HepG2 (cell line): ENCODE measurements at places on chromosomes 7 and 10.

- DNase-seq, result no peak
- H3K27me3 ChIP-seq, result no peaks in the 10 kb centered on the region
- no peak overlapping the region for H3K4me3 ChIP-seq
- H3K27ac ChIP-seq, result no peak overlapping the region
Observed at GRCh38 chr7:137956591-137956990, 45.3 kb downstream of the CREB3L2 start.

- H3K36me3 ChIP-seq, result no peaks in the 10 kb centered on the region
- H3K4me3 ChIP-seq, result no peak overlapping the region
Observed at GRCh38 chr7:130409067-130409711, 28.9 kb downstream of the CPA1 start.

DNA sequence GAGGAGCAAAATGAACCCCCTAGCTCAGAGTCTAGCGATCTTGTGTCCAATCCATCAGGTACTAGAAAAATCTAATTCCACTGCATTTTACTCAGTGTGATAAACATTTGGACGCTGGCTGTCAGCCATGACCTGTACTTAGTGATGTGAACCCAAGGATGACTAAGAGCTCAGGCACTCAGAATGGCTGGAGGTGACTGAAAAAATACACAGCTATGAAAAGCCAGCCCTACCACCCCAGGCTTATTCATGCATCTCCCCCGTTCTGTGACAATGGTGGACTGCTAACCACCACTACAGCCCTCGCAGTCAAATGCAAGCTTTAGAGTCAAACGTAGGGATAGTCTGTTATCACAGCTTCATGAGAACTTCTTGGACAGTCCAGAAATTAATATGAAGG lies 14.9 kb downstream of the AFAP1L2 start:
- no peaks in the 10 kb centered on the region for H3K4me1 ChIP-seq
- no peak overlapping the region for H3K4me3 ChIP-seq
- H3K27me3 ChIP-seq, result peaks cover 48% of the 10 kb centered on the region; the same call in 2 of the 3 replicates
- no peak for DNase-seq

DNA sequence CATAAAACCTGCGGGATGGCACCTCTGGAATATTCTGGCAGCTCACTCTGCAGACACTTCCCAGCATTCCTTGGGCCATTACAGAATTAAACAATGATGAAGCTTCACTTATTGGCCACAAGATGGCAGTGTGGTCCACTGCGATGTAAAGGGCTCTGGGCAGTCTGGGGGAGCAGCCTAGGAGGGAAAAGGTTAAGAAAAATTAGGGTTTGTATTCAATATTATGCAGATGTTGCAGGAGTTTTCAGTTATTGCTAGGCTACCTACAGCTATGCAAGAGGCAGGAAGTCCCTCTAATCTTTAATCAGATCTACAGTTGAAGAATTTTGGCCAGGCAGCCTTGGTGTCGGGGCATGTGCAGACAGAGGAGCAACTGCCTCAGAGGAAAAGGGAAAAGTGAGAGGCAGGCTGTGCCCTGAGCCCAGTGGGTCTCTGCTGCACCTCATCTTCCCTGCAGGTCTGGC lies 233.2 kb upstream of the PRSS1 start:
- no peaks in the 10 kb centered on the region for H3K4me1 ChIP-seq
- no peak overlapping the region for H3K4me3 ChIP-seq
- no peaks in the 10 kb centered on the region for H3K27me3 ChIP-seq
- DNase-seq, result peak; percentile 55
- no peaks in the 10 kb centered on the region for H3K36me3 ChIP-seq
- H3K27ac ChIP-seq, result no peak overlapping the region

- DNase-seq, result no peak
- H3K4me3 ChIP-seq, result no peak overlapping the region
- no peaks in the 10 kb centered on the region for H3K4me1 ChIP-seq
- H3K36me3 ChIP-seq, result no peaks in the 10 kb centered on the region
- H3K27me3 ChIP-seq, result no peaks in the 10 kb centered on the region
Observed at GRCh38 chr7:81960026-81960425, 190.2 kb upstream of the HGF start.
